BJ (cell line): ENCODE measurements at places on chromosomes 1 and 21. TPM values are rescaled to one million over a fixed set of nuclear protein-coding genes. Genes with fewer than 3 reads are reported as not detected.

VWA1 gene
- 1.7 and 2.0 TPM in 2 replicates for polyA plus RNA-seq

LCE2B gene
- not detected in 2 replicates for polyA plus RNA-seq

DSCAM gene
- polyA plus RNA-seq = 0.10 and 0.11 TPM in 2 replicates

WNT3A gene
- polyA plus RNA-seq = not detected in 2 replicates

DR1 gene
- polyA plus RNA-seq = 23.3 and 41.4 TPM in 2 replicates

- no peak for DNase-seq
These were observed 22.7 kb downstream of the PRKACB start for GRCh38 chr1:84166797-84167196.

DNA sequence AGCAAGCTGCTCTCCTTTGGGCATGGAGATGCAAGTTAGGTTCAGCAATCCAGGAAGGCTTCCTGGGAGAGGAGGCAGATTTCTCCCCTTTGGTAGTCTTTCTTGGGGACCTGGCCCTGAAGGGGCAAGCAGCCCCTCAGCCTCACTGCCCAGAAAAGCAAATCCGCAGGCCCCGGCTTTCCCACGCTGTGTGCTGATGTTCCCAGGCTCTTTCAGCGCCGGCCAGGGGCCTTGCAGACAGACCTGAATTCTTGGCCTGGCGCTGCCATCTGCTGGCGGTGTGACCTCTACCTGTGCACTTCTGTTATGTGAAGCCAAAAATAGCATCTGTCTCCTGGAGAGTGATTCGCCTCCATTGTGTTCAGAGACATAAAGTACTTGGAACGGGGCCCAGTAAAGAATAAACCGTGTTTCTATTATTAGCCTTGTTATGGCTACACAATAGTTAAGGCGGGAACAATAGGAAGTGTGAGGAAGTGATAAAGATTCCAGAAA is 64.8 kb downstream of the ALPL start:
- no peak for DNase-seq

DNA sequence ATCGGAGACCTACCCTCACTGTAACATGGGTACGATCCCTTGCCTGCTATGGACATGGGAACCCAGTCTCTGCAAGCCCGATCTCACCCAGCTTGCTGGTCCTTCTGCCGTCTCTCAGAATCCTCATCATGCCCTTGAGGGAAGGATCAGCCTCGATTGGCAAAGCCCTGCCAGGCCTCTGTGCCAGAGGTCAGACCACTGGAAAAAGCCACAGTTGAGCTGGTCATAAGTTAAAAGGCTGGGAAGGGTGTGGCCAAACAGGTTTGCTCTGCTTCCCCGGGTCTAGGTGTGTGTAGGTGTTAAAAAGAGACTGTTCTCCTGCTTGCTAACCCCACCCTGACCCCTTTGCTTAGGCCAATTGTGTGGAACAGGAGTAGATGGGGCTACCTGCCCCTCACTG is 19.5 kb upstream of the PADI3 start:
- no peak for DNase-seq

- no peak for DNase-seq
These were observed 53.6 kb downstream of the ERG start for GRCh38 chr21:38444691-38445090.

DNA sequence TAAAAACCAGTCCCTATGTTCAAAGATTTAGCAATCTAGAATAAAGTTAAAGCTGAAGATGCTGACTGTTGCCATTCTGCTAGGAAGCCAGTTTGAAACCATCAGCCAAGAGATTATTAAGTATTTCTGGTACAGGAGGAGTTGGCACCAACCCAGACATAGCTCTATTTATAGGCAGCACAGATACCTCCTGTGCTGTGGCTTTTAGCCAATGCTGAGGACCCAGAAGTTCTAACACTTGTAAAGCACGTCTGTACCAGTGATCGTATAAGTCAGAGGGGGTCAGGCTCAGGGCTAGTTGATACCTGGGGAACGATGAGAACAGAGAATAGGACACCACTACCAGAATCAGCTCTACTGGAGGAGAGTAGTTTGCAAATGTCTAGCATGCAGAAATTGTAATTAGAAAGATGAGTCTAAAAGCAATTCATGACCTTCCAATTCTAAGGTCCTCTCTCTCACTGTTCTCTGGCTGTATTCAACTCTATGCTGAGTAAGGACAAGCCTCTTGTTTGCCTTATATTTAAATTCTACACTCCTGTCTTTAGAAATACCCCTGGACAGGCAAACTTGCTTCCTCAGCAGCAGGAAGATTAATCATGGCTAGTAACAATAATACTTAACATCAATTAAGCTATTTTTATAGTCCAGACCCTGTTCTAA is 96.8 kb upstream of the PALMD start:
- DNase-seq = no peak

DNA sequence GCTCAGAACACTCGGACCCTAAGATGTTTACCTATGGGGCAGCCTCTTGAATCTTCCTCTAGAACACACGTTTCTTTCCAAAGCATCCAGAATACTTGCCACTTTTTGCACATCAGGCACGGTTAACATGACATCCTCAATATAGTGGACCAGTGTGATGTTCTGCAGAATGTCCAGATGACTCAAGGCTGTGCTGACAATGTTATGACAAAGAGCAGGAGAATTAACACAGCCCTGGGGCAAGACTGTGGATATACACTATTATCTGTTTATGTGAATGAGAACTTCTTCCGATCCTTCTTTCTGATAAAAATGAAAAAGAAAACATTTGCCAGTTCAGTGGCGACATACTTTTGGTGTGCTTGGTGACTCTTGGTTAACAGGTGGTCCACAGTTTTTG is 154.3 kb downstream of the PDE4B start:
- DNase-seq = no peak

- no peak for DNase-seq
These were observed 218.3 kb downstream of the HHIPL2 start for GRCh38 chr1:222329493-222330045.

DNA sequence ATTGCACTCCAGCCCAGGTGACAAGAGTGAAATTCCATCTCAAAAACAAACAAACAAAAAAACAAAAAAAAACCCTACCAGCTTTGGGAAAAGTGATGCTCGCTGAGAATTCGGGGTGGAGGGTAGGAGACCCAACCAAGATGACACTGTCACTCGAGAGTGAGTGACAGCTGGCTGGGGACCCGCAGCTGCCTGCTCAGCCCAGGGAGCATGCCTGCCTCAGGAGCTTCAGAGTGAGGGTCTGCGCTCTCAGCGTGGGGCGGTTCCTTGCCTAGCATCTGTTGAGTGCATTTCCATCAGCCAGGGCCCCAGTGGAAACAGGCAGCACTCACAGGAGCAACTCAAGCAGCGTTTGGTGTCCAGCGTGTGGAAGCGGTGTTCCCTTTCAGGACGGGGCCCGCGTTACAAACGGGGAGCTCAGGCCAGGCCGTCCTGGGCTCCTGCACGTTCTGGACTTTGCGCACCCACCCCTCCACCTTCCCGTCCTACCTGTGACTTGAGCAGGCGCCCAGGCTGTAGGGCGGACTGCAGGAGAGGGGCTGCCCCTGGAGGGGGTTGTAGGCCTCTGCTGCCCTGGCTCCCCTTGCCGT is 5.9 kb downstream of the CSTB start:
- DNase-seq = no peak

DNA sequence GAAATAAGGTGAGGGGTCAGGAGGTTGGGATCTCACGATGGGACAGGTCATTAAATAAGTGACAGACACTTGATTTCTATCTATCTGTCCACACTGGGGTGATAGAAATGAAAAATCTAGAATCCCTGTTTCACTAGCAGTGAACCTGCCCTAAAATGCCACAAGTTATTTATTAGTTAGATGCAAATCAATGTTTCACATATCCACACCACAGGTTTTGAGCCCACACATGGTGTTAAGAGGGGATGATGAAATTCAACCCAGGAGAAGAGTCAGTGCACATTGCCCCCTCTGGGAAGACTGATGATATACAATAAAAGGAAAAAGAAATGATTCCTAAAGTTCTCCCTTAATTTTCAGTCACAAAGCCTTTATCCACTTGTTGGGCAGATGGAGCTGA is 10.1 kb upstream of the NTPCR start:
- no peak for DNase-seq

DNA sequence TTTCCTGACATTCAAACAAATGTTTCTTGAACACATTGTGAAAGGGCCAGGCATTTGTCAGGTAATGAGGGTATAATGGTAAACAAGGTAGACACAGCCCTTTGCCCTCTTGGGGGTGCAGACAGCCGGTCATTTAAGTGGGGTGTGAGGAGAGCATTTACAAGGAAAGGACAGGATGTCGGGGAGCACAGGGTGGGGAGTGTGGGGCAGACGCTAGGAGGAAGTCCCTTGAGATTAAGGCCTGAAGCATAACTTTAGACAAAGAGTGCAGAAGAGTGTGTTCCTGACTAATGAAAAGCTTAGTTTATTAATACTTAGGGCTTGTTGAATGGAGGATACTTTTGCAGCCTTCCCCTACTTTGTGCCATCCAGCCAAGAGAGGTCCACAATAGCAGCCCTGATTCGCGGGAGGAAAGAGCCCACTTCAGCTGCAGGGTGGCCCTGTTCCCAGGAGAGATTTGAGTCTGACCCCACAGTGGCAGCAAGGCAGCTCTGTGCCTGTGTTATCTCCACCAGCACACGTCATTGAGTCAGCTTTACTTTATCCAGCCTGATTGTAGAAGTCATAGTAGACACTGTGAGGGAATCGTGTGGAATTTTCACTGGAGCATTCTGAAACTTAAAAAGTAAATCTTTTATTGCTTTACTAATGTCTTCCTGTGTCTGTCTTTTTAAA is 35.1 kb downstream of the MPZL1 start:
- no peak for DNase-seq

DNA sequence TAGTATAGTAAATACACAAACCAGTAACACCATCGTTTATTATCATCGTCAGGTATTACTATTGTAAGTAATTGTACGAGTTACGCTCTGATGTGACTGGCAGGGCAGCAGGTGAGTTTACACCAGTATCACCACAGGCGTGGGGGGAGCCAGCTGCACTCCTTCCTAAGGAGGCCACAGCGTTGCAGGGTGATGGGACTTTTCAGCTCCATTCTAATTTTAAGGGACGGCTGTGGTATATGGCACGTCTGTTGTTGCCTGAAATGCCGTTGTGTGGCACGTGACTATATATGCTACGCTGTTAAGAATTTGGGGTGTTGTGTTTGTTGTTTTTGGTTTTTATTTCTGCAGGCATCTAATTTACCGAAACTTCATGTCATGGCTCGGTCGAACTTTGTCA is 164.8 kb upstream of the COL6A1 start:
- no peak for DNase-seq

- no peak for DNase-seq
These were observed 9.7 kb upstream of the PRDX6 start for GRCh38 chr1:173467426-173467825.

GRCh38 chr1:17790383-17791054 is 35.4 kb downstream of the ACTL8 start:
- DNase-seq = no peak

- no peak for DNase-seq
These were observed 7.2 kb upstream of the PRDM15 start for GRCh38 chr21:41886328-41886727.

DNA sequence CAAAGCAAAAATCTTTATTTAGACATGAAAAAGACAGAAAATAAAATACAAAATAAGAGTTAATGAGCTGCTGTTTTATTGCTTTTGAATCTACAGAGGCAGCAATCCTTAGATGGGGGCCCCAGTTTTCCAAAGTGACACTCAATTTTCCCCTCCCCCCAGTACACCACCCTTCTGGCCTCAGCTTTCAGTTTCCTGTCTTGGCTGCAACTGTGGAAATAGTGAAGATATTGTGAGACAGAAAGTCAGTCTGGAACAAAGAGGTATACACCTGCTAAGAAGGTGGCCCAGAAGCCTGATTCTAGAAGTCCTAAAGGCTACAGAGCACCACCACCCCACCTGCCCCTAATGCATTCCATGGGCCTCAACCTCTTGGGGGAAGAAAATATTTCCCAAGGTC is 1.1 kb upstream of the MTMR11 start:
- DNase-seq = no peak

DNA sequence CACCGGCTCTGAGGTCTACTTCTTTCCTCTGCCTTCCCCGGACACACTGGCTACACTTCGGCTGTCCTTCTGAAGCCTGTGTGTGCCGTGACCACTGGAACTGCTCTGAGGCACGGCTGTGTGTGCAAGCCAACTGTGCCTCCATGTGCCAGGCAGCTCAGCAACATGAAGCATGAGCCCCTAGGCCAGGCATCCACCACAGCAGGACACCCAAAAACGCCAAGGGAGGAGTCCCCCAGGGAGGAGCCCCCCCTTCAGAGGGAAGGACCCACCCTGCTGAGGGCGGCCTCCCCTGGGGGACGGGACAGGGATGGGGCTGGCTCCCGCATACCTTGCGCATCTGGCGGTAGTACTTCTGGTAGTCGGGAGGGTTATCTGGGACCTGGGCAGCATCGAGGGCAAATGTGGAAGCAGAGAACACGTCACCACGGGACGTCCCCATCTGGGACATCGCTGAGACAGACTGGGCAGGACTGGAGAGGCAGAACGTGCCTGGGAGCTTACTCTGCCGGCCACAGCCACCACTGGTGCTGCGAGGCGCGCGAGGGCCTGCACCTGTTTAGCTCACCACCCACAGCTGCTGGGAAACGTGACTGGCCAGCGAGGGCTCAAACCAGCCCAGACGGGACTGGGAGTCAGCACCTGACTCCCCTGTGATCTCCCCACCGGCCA is 20.5 kb downstream of the LSS start:
- no peak for DNase-seq

GRCh38 chr1:223524930-223525451 is 131.8 kb downstream of the CCDC185 start:
- no peak for DNase-seq

DNA sequence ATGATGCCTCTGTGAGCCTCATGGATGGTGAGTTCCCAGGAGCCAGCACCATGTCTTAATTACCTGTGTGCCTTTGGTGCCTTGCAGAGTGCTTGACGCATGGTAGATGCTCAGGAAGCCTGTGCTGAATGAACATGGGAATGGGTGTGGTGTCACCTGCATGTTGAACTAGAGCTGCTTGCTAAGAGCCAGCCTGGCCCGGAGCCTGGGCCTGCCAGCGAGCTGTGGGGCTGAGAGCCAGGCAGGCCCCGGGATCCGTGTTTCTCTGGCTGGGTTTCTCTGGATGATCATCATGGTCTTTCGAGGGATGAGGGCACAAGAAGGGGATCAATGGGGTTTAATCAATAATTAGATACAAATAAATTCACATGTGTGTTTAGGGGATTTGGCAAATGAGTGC is 6.7 kb upstream of the TEX35 start:
- no peak for DNase-seq

DNA sequence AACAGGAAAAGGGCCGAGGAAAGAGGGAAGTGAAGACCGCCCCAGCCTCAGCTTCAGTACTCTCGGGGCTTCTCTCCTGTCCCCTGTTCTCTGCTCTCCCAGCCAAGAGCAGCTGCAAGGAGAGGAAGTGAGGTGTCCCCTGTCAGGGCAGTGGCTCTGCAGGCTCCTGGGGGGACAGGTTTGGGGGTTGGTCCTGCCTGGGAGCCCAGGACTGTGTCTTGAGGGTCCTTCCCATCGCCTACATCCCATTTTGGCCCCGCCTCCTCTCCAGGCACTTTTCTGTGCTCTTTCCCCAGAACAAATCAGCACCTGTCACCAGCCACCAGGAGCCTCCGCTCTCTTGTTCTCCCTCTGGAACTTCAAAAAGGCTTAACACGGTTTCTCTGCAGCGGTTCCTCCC is 82.6 kb downstream of the VWA5B1 start:
- DNase-seq = no peak

- DNase-seq = no peak
These were observed at the start of gene RNF187 for GRCh38 chr1:228487336-228488124. Gene RNF187, plus strand, starts transcription at chr1:228487382.

- no peak for DNase-seq
These were observed 88.0 kb upstream of the PLXNA2 start for GRCh38 chr1:208332036-208332773.

- no peak for DNase-seq
These were observed 21.6 kb downstream of the HUNK start for GRCh38 chr21:31894457-31894856.

- no peak for DNase-seq
These were observed 15.3 kb downstream of the ZBTB7B start for GRCh38 chr1:155017946-155018316.
